ENCODE measurements at places on chromosomes 4 and X. TPM values are rescaled to one million over a fixed set of nuclear protein-coding genes. Genes with fewer than 3 reads are reported as not detected.

ADAMTS3 gene
- 1.1 TPM for total RNA-seq

AMTN gene
- total RNA-seq, result not detected

CNKSR2 gene
- total RNA-seq, result 0.36 TPM

SCRG1 gene
- 0.16 TPM for total RNA-seq

PCDH19 gene
- 0.43 TPM for total RNA-seq

NPY2R gene
- not detected for total RNA-seq

GPR34 gene
- total RNA-seq, result 5.0 TPM

AFM gene
- total RNA-seq, result not detected

S100G gene
- not detected for total RNA-seq

USP26 gene
- total RNA-seq, result not detected

ABLIM2 gene
- 18.4 TPM for total RNA-seq

SSX4B gene
- not detected for total RNA-seq

GLRB gene
- total RNA-seq, result 14.1 TPM

CFAP99 gene
- not detected for total RNA-seq
